ENCODE measurements at places on chromosomes 13 and 19. TPM values are rescaled to one million over a fixed set of nuclear protein-coding genes. Genes with fewer than 3 reads are reported as not detected.

FPR3 gene
- 4.8 TPM for total RNA-seq

SIGLEC5 gene
- total RNA-seq = not detected

SCN1B gene
- 9.7 TPM for total RNA-seq

ZNF569 gene
- 4.8 TPM for total RNA-seq

SIGLECL1 gene
- total RNA-seq = not detected

TMEM238 gene
- 116 TPM for total RNA-seq

COL4A1 gene
- total RNA-seq = 132 TPM

ZNF554 gene
- total RNA-seq = 8.6 TPM

SPRY2 gene
- total RNA-seq = 31.3 TPM

CEACAM5 gene
- 0.32 TPM for total RNA-seq

IGFL1 gene
- not detected for total RNA-seq

SHISA7 gene
- total RNA-seq = not detected

ZNF737 gene
- total RNA-seq = 22.1 TPM

KRTDAP gene
- total RNA-seq = 58.6 TPM

CCNE1 gene
- total RNA-seq = 1.6 TPM

CEACAM1 gene
- 21.4 TPM for total RNA-seq

SGCG gene
- 1.9 TPM for total RNA-seq

PDE4C gene
- 0.27 TPM for total RNA-seq

KASH5 gene
- not detected for total RNA-seq

CYP4F8 gene
- 14.9 TPM for total RNA-seq

PRRG2 gene
- 22.5 TPM for total RNA-seq

NANOS3 gene
- total RNA-seq = not detected

PABPC3 gene
- total RNA-seq = 4.5 TPM

AZU1 gene
- total RNA-seq = 6.9 TPM

VSTM1 gene
- total RNA-seq = not detected

CYP4F11 gene
- 20.8 TPM for total RNA-seq

ATP4A gene
- total RNA-seq = 1.9 TPM

CCL25 gene
- total RNA-seq = not detected

TEX26 gene
- total RNA-seq = not detected

PLPP2 gene
- total RNA-seq = 40.1 TPM

IL17D gene
- total RNA-seq = 3.7 TPM

CGB7 gene
- total RNA-seq = 2.0 TPM

SIAH3 gene
- not detected for total RNA-seq

KLF16 gene
- 22.8 TPM for total RNA-seq

MYO1F gene
- 9.4 TPM for total RNA-seq

SLC7A9 gene
- 0.28 TPM for total RNA-seq

ZNF709 gene
- total RNA-seq = 3.9 TPM

POU2F2 gene
- 3.4 TPM for total RNA-seq

NUFIP1 gene
- total RNA-seq = 3.5 TPM

SOX1 gene
- not detected for total RNA-seq

ZNF83 gene
- total RNA-seq = 62.1 TPM

LILRB3 gene
- total RNA-seq = 5.9 TPM

ZNF613 gene
- total RNA-seq = 15.4 TPM

PSG6 gene
- not detected for total RNA-seq

ZNF333 gene
- 26.6 TPM for total RNA-seq

GFY gene
- not detected for total RNA-seq

ZNF625 gene
- total RNA-seq = 15.6 TPM
